ENCODE measurements at places on chromosomes 1 and 21.

DNA sequence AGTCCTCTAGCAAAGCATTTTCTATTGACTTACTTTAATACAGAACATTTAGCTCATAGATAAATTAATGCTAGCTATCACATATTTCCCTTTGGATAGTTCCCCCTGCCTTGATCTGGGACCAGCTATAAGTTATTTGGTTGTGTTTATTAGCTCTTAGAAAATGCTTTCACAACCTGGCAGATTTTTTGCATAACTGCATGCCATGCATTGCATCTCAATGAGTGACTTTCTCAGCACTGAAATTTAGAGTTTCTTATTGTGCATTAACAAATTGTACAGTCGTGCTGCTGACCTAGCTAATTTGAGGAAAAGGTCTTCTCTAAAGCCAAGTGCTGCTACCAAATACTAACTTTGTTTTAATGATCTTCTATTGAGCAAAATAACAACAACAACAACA, 164.8 kb downstream of the PLPPR5 start:
- DNase-seq: no peak

GRCh38 chr1:7676274-7676945, 94.7 kb upstream of the VAMP3 start:
- no peak for DNase-seq

DNA sequence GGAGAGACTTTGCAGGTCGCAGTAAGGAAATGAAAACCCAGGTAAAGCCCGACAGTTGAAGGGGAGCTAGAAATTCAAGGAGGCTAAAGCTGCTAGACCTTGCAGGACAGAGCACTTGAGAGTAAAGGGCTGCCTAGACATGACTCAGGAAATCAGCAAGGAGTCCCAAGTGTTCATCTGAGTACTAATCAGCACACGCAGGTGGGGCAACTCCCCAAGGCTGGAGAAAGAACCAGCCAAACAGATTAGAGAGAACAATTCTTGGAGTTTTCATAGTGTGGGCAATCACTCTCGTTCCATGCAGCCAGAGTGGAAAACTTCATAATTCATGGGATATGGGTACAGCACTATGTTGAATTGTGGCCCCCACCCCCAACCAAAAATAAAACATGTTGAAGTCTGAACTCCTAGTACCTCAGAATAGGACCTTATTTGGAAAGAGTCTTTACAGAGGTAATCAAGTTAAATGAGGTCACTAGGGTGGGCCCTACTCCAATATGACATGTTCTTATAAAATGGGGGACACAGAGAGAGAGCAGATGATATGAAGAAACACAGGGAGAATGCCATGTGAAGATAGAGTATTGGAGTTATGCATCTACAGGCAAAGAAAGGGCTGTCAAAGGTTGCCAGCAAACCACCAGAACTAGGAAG, 28.0 kb downstream of the SYDE2 start:
- DNase-seq: no peak

- DNase-seq: no peak
Observed at GRCh38 chr1:219039017-219039681, 134.5 kb upstream of the LYPLAL1 start.

DNA sequence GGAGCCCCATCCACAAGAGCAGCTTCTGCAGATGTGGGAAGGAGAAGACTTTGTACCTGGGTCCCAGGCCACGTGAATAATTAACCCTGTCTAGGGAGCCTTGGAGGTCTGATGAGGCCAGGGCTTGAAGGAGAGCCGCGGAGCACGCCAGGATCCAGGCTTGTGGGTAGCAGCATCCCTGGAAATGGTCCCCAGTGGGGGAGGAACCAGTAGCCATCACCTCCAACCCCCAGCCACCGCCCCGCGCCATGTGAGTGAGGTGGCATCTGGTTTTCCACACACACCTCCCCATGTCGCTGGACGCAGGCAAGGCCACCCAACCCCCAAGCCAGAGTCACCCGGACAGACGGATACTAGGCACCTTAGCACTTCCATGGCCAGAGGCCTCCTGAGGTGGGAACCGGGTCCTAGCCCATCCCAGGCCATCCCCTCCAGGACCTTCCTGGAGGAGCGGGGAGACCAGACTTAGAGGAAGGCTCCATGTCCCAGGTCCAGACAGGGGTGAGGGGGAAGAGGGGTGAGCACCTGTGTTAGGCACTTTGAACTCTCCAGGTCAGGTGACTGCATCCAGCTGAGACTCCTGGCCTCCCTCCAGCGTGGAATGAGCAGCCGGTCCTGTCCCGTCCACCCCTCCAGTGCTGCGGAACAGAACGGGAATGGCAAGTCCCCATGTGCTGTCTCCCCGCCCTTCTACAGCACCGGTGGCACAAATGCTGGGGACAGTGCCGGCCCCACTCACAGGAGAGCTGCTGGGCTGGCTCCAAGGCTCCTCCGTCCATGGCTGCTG, 53.2 kb downstream of the RIPK4 start:
- DNase-seq: no peak

GRCh38 chr1:41241354-41241748, 755 bp downstream of the SCMH1 start:
- DNase-seq: peak; percentile 6

DNA sequence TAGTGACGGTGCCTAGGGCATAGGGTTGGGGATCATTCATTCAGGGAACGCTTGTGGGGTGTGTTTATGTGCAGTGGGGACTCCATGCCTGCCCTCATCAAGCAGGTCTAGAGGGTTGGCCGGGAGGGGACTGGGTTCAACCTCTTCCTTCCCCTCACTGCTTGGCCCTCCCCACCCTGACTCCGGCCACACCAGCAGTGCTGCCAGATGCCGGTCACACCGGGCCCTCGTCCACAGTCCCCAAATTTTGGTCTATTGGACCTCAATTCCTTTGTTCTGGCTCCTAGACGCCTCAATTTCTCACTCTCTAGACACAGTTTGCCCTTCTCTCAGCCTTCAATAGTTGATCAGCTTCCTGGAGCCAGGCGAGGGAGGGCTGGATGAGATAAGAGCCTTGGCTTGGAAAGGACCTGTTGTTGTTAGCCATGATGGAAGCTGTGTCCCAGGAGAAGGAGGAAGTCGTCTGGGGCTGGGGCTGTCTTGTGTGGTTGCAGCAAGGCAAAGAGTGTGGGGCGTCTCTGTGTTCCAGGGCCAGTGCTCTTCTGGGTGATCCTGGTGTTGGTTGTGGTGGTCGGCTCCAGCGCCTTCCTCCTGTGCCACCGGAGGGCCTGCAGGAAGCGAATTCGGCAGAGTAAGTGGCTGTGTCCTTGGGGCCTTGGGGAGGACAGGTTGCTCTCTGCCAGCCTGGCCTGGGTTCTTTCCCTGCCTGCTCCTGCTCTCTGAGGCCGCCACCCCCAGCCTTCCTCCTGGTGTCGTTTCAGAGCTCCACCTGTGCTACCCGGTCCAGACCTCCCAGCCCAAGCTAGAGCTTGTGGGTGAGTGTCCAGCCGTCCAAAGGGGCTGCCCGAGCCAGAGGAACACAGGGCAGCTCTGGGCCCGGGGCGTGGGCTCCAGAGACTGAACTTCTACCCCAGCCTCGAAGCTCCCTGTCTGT, 41.1 kb upstream of the TNFRSF1B start:
- no peak for DNase-seq

GRCh38 chr1:3440300-3440681, 14.2 kb upstream of the ARHGEF16 start:
- no peak for DNase-seq

- DNase-seq: no peak
Observed at GRCh38 chr1:89125913-89126580, at the start of gene GBP2. Gene GBP2 (minus strand): TSS chr1:89126114. CDS start chr1:89121966, 4,148 bp downstream.

- no peak for DNase-seq
Observed at GRCh38 chr1:232853994-232854797, 49.0 kb downstream of the MAP10 start.

GRCh38 chr1:186164773-186165172, 210.3 kb downstream of the TPR start:
- DNase-seq: no peak

- no peak for DNase-seq
Observed at GRCh38 chr1:153880962-153881361, 41.8 kb downstream of the GATAD2B start.

GRCh38 chr1:182996816-182997215, 26.4 kb upstream of the LAMC1 start:
- no peak for DNase-seq
